ENCODE measurements at places on chromosomes 2 and 18.

GRCh38 chr2:237639836-237640220 is 12.4 kb downstream of the LRRFIP1 start:
- no peak overlapping the region for H3K4me3 ChIP-seq
- peaks cover 19% of the 10 kb centered on the region for H3K4me1 ChIP-seq
- H3K27me3 ChIP-seq, result no peaks in the 10 kb centered on the region
- DNase-seq, result peak; percentile 61

GRCh38 chr2:112541315-112542122 is 746 bp upstream of the POLR1B start:
- H3K4me3 ChIP-seq, result peak overlapping the region; percentile 73
- peaks cover 9% of the 10 kb centered on the region for H3K36me3 ChIP-seq
- H3K27me3 ChIP-seq, result no peaks in the 10 kb centered on the region
- peaks cover 26% of the 10 kb centered on the region for H3K4me1 ChIP-seq

DNA sequence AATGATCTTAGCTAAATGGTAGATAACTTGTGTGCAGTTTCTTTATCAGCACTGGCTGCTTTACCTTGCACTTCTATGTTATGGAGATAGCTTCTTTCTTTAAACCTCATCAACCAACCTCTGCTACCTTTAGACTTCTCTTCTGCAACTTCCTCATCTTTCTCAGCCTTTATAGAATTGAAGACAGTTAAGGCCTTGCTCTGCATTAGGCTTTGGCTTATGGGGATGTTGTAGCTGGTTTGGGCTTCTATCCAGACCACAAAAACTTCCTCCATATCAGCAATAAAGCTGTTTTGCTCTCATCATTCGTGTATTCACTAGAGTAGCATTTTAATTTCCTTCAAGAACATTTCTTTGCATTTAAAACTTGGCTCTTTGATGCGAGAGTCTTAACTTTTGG is 123.7 kb downstream of the PIK3C3 start:
- DNase-seq, result no peak
- peaks cover 6% of the 10 kb centered on the region for H3K36me3 ChIP-seq
- H3K27ac ChIP-seq, result no peak overlapping the region
- H3K4me1 ChIP-seq, result no peaks in the 10 kb centered on the region

DNA sequence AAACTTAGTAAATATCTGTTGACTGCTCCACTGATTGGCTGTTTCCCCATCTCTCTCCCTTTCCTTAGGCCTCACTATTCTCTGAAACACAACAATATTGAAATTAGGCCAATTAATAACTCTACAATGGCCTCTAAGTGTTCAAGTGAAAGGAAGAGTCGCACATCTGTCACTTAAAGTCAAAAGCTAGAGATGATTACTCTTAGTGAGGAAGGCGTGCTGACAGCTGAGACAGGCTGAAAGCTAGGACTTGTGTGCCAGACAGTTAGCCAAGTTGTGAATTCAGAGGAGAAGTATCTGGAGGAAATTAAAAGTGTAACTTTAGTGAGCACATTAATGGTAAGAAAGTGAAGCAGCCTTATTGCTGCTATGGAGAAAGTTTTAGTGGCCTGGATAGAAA is 48.4 kb downstream of the PLEK start:
- no peaks in the 10 kb centered on the region for H3K36me3 ChIP-seq
- no peak for DNase-seq
- H3K27ac ChIP-seq, result no peak overlapping the region
- H3K4me1 ChIP-seq, result no peaks in the 10 kb centered on the region
- no peak overlapping the region for H3K4me3 ChIP-seq

Measured in HepG2 (cell line).